Activated T-cell treated with anti-CD3 and anti-CD28 coated beads, Interleukin-2, amount 50 U/mL, for 1 hour (primary cell): ENCODE measurements at places on chromosomes 5 and 9.

GRCh38 chr5:39424736-39425637 lies at the start of gene DAB2:
DAB2 (minus strand) TSS chr5:39424980; CDS start chr5:39394320, 30,660 bp downstream.
- peak; percentile 47 for DNase-seq

DNA sequence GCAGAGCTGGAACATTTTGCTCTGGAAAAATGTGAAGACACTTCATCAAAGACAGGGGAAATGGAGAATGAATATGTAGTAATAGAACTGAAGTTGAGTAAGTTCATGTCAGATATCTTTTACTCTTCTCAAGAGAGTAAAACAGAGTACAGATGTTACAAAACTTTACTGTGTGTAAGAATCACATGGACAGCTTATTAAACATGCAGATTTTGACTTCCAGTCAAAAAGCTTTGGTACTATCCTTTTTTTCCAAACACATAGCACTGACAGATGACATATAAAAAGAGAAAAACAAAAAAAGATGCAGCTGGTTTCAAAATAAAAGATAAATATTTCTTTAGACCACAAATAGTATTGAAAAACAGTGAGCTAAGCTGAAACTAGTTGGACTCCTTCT lies 115.4 kb downstream of the FBN2 start:
- DNase-seq = no peak

- no peak for DNase-seq
These were observed 651.4 kb downstream of the RAB3C start for GRCh38 chr5:59234236-59234635.

- DNase-seq = no peak
These were observed 149.5 kb downstream of the SEMA5A start for GRCh38 chr5:9396285-9396770.

- no peak for DNase-seq
These were observed 831 bp downstream of the RMRP start for GRCh38 chr9:35656831-35657545.

DNA sequence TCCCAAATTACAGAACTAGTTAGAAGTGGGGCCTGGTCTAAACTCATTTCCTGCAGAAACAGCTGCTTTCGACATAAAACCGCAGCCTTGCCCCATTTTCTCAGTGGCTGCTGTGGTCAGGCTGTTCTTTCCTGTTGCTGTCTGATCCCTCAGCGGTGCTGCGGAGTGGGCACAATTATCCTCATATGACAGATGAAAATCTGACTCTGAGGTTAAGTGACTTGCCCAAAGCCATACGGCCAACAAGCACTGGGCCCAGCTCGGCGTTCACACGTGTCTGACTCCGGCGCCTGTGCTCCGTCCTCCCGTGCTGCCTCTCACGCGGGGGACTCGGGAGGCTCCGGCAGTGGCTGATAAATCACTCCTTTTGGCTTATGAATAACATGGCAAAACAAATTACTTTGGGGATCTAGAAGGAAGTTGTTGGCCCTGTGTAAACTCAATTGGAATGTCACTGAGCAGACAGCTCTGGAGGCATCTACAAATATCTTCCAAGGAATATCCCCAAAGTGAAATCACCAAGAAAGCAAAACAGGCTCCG lies 142.6 kb upstream of the LMX1B start:
- DNase-seq = peak; percentile 66

DNA sequence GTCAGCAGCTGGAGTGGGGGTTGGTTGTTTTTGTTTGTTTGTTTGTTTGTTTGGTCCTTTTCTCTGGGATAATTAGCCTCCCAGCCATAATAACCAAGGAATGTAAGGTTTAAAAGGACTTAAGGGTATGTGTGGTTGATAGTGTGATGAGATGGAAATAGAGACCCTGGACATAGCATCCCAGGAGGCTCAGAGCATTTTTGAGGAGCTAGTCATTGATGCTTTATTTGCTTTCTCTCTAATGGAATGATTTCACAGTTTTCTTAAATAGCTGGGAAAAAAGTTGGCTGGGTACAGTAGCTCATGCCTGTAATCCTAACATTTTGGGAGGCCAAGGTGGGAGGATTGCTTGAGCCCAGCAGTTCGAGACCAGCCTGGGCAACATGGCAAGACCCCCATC lies 45.1 kb downstream of the TTC1 start:
- no peak for DNase-seq

GRCh38 chr5:78647838-78648358 lies 674 bp downstream of the LHFPL2 start:
- no peak for DNase-seq

DNA sequence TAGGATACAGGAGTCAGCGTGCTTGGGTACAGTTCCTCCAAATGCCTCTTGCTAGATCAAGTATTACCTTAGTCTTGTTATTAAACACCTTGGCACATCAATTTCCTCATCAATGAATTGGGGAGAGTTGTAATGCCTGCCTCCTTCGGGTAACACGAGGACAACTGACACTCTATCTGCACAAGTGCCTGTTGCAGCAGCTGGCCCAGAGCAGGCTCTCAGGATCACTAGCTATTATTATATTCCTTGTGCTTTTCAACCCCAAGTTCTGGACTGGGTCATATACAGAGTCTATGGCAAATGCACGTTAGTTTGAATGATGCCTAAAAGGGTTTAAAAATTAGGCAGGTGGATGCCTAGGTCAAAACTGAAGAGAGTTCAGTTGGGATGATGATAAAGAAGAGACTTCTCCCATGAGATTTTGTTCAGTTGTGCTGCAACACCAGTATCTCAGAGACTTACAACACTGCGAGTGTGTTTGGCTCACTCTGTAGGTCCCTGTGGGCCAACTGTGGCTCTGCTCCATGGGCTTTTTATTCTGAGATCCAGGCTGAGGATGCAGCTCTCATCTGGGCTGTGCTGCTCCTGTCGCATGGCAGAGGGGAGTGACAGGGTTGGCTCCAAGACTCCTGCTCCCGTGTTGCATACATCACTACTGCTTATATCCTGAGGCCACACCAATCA lies 41.1 kb upstream of the TEX48 start:
- DNase-seq = no peak

- no peak for DNase-seq
These were observed 137.4 kb downstream of the PLK2 start for GRCh38 chr5:58322453-58322852.

DNA sequence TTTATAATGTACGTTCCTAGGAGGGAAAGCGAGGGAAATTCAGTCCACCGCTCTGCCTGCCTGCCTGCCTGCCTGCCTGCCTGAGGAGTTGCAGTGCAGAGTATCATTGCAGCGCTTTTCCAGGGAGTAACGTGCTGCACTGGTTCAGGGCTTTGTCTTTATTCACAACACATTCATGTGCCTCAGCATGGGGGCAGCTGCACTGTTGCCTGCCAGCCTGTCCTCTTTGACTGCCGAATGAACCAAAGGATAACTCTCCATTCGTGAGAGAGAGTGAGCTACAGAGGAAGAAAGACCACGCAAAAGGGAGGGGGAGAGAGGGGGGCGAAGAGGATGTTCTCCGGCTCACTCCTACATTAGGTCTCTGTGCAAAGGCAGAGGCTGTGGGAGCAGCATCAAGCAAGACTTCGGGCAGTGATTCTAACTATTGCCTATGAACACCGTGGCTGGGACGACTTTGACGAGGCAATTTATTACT lies 791.2 kb downstream of the MAT2B start:
- no peak for DNase-seq

DNA sequence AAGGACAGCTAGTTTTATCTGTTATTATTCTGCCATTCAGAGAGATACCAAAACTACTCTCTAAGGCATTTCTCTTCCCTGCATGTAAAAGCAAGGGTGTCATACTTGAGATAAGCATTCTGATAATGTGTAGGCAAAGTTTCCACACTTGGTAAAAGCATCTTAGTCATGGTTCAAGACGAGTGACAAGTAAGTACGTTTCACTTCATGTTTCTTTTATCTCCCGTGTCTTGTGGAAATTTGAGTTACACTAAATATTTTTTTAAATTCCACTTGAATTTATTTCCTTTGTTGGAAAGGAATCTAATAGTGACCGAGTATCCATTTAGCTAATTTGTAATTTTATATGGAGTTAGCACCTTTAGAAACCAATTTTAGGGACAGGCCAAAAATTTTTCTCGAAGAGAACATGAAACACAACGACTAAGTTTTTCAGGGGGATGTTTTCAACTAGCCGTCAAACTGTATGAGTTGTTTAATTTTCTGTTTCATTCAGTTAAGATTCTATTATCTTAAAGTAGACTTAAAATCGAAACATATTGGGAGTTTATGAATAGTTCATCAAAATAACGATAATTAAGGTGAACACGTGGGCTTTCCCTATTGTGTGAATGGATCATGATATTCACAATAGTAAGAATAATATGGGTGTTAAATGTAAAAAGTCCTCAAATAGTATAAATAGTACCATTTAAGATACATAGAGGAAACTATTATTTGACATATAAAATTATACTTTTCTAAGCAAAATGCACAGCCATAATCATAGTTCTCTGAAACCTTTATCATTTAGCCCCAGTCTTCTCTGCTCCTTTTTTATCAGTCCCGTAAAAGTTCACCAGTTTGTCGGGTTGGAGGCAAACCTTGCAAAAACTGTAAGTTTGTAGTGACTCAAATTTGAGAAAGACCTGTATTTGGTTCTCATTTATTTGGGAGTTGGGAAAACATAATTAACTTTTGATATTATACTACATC lies 1.6 kb downstream of the RFESD start:
- DNase-seq = no peak

- DNase-seq = no peak
These were observed 718 bp upstream of the DENND4C start for GRCh38 chr9:19229595-19230354.

DNA sequence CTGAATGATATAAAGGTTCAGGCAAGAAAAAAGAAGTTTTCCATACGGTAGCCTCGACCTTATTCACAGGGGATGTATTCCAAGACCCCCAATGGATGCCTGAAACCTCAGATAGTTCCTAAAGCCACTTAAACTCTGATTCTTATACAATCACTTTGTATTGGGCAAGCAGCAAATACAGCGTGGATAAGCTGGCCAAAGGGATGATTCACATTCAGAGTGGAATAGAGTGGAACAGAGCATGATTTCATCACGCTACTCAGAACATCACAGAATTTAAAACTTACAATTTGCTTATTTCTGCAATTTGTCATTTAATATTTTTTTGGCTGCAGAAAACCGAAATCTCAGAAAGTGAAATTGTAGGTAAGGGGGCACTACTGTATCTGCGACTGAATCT lies 40.5 kb upstream of the CDH18 start:
- no peak for DNase-seq

DNA sequence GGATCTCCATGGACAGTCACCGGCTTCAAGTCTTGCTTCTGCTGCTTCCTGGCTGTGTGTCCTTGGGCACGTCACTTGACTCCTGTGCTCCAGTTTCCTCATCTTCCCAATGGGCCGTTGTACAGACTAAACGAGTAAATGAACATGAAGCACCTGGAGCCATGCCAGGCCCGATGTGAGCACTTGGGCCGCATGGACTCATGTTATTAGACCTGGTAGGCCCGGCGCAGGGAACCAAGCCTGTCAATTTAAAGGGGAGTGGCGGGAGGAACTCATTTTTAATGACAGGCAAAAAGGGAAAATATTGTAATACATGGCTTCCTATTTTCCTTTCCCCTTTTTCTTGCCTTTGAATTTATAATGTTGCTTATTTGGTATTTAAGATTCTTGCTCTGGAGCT lies 47.5 kb downstream of the TENT4A start:
- DNase-seq = no peak

- no peak for DNase-seq
These were observed 256.7 kb upstream of the CD180 start for GRCh38 chr5:67453111-67453905.

DNA sequence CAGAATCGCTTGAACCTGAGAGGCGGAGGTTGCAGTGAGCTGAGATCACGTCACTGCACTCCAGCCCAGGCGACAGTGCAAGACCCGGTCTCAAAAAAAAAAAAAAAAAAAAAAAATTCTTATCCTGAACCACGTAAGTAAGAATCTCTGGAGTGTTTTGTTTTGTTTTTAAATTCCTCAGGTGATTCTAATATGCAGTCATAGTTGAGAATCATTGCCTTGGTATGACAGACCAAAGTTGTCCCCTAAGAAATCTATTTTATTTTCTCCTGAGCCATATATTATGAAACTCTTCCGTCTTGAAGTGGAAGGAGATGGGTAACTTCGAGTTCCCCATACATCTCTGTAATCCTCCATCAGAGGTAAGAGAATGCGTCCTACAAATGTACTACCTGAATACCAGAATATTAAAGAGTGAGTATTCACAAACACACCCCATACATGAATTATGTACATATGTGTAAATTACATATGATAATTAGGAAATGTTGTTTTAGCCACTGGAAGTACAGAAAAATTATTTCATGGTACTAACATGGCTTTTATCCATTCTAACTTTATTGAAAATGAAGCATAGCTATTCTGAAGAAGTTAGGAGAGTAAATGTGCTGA lies 26.7 kb upstream of the SVEP1 start:
- no peak for DNase-seq

GRCh38 chr9:112753725-112754124 lies 3.2 kb downstream of the SNX30 start:
- no peak for DNase-seq

DNA sequence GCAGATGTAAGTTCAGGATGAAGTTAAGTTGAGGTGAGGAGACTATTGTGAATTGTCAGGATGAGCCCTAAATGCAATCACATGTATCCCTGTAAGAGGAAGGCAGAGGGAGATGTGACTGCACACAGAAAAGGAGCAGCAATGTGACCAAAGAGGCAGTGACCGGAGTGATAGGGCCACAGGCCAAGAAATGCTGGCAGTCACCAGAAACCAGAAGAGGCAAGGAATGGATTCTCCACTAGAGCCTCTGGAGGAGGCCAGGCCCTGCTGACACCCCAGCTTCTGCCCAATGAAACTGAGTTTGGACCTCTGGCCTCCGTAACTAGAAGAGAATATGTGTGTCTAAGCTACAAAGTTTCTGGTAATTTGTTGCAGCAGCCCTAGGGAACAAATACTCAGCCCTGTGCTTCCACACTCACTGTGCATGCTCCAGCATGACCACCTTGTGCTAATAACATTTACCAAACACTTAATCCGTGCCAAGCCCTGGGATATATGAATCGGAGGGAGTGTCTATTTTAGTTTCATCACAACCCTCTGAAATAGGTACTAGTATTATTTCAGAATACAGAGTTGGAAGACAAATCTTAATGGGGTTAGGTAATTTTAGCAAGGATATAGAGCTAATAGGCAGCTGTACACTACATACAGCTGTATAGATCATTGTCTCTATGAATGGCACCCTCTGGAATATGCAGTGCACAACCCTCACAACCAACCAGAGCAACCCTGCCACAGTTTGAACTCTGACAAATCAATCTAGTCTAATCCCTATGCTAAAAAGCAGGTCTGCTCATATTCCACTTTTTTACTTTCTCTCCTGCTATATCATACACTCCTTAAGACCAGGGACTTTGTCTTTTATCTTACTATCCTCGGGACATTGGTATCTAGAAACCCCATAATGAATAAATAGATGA lies 7.8 kb upstream of the GPX8 start:
- DNase-seq = no peak

GRCh38 chr5:139652788-139653241 lies 4.7 kb downstream of the CXXC5 start:
- no peak for DNase-seq

- peak; percentile 7 for DNase-seq
These were observed 139.8 kb upstream of the COL5A1 start for GRCh38 chr9:134501761-134502265.

- DNase-seq = no peak
These were observed 803 bp downstream of the C9orf152 start for GRCh38 chr9:110207071-110207641.
